Urinary bladder (tissue), 4 donors: ENCODE measurements at places on chromosomes 4 and X. TPM values are rescaled to one million over a fixed set of nuclear protein-coding genes. Genes with fewer than 3 reads are reported as not detected.

The ANOS1 gene
- polyA plus RNA-seq: 0.53 TPM

The PHOX2B gene
- 0.71 TPM for polyA plus RNA-seq

The MAGEC2 gene
- not detected for polyA plus RNA-seq

The PFKFB1 gene
- polyA plus RNA-seq: 0.23 TPM

The NR3C2 gene
- polyA plus RNA-seq: 15.5 TPM

The ZNF630 gene
- 3.2 TPM for polyA plus RNA-seq

The HGFAC gene
- 0.46 TPM for polyA plus RNA-seq
